ENCODE measurements at places on chromosomes 2 and 18. TPM values are rescaled to one million over a fixed set of nuclear protein-coding genes. Genes with fewer than 3 reads are reported as not detected.

Gene KLHL14
- total RNA-seq = not detected

Gene IL36G
- not detected for total RNA-seq

Gene LTBP1
- total RNA-seq = 836 TPM

Gene TBR1
- not detected for total RNA-seq

Gene MFSD2B
- under 0.01 TPM for total RNA-seq

Gene GKN2
- total RNA-seq = not detected

Gene GALNT3
- total RNA-seq = 0.16 TPM

Gene ZNF892
- 4.4 TPM for total RNA-seq

Gene GPR148
- not detected for total RNA-seq

Gene ZNF397
- 21.0 TPM for total RNA-seq

Gene ZAP70
- 0.16 TPM for total RNA-seq

Gene CNDP2
- total RNA-seq = 34.7 TPM

Gene UGT1A8
- not detected for total RNA-seq

Gene SNED1
- total RNA-seq = 114 TPM

Gene CD8A
- total RNA-seq = not detected

Gene MC4R
- not detected for total RNA-seq

Gene LNPK
- total RNA-seq = 16.7 TPM

Gene SP3
- 77.9 TPM for total RNA-seq

Gene GALNT13
- total RNA-seq = not detected

Gene SAG
- not detected for total RNA-seq

Gene RAB17
- 0.17 TPM for total RNA-seq

Gene NPHP1
- 5.5 TPM for total RNA-seq

Gene TUBB8B
- total RNA-seq = not detected

Gene CNRIP1
- total RNA-seq = 17.2 TPM

Gene ANXA4
- total RNA-seq = 46.3 TPM

Gene THAP4
- total RNA-seq = 41.0 TPM

Gene ST6GAL2
- not detected for total RNA-seq

Gene VWA3B
- 0.16 TPM for total RNA-seq

Gene ITPRID2
- 193 TPM for total RNA-seq

Gene SIGLEC15
- 3.2 TPM for total RNA-seq

Gene DLX2
- 0.09 TPM for total RNA-seq

Gene AAK1
- 19.5 TPM for total RNA-seq

Gene SERPINB7
- total RNA-seq = not detected

Gene CRYBA2
- not detected for total RNA-seq

Gene SFT2D3
- 3.9 TPM for total RNA-seq

Gene PJVK
- total RNA-seq = 3.3 TPM

Gene FRZB
- 0.17 TPM for total RNA-seq

Gene CIDEA
- 0.63 TPM for total RNA-seq

Gene CNDP1
- not detected for total RNA-seq

Gene ZNF385B
- not detected for total RNA-seq

Gene ACVR1
- total RNA-seq = 20.8 TPM

Gene KLHL30
- total RNA-seq = 0.09 TPM

Gene PROKR1
- total RNA-seq = not detected

Gene GREB1L
- total RNA-seq = not detected

Gene SCYGR8
- not detected for total RNA-seq

Gene SCYGR4
- not detected for total RNA-seq

Gene AKAIN1
- not detected for total RNA-seq

Gene ASB3
- 33.1 TPM for total RNA-seq

Gene LONRF2
- under 0.01 TPM for total RNA-seq

Gene RUFY4
- not detected for total RNA-seq

Gene GALNT14
- 0.17 TPM for total RNA-seq

Gene COL4A3
- under 0.01 TPM for total RNA-seq

Gene RNF144A
- total RNA-seq = 3.9 TPM

Data from bronchial smooth muscle cell (primary cell).